Activated naive CD8-positive, alpha-beta T cell treated with anti-CD3 and anti-CD28 coated beads, Interleukin-2, amount 10 ng/mL, durations not matched to agents 7 days and 5 days (primary cell): ENCODE measurements at places on chromosomes 13 and 19. TPM values are rescaled to one million over a fixed set of nuclear protein-coding genes. Genes with fewer than 3 reads are reported as not detected.

The RPS5 gene
- total RNA-seq, result 1,039 TPM

The FUT2 gene
- total RNA-seq, result not detected

The GRIN2D gene
- total RNA-seq, result 0.17 TPM

The ELSPBP1 gene
- not detected for total RNA-seq

The TEX26 gene
- total RNA-seq, result not detected

- H3K27ac ChIP-seq, result no peak overlapping the region
- no peak for DNase-seq
- H3K36me3 ChIP-seq, result no peaks in the 10 kb centered on the region
- H3K27me3 ChIP-seq, result peaks cover 2% of the 10 kb centered on the region
- no peak overlapping the region for H3K4me3 ChIP-seq
Measured at GRCh38 chr19:43430142-43430710, 15.5 kb downstream of the TEX101 start.

DNA sequence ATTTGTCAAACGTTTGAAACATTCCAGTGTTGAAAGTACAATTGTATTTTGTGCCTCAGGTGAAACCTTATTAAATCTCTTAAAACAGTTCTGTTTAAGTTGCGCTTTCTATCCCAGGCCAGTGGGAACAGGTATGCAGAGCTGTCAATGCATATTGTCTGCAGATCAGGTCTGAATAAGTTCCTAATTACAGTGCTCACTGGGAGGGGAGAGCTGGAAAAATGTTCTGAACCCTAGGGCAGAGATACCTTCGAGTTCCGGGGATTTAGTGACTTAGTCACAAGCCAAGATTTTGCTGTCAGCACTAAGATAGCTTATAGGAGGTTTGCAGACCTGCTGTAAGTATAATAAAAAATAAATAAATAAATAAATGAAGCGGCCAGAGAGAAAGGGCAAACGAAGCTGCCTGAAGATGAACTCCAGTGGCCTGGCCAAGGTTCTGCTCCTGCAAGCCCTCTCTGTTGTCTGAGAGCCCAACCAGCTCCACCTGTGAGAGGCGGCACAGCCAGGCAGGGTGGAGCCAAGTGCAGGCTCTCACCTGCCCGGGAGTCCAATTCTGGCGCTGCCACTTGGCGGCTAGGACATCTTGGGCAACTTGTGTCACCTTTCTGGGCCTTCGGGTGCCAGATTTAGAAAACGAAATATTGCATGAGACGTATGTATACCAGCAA, 97.9 kb upstream of the SLC7A1 start:
- no peak for DNase-seq
- no peak overlapping the region for H3K4me3 ChIP-seq
- no peaks in the 10 kb centered on the region for H3K36me3 ChIP-seq
- peaks cover 13% of the 10 kb centered on the region for H3K27me3 ChIP-seq

- H3K27me3 ChIP-seq, result no peaks in the 10 kb centered on the region
- H3K4me3 ChIP-seq, result peak within 1 kb of the TSS; percentile 94
- H3K4me1 ChIP-seq, result peaks cover 5% of the 10 kb centered on the region
- H3K27ac ChIP-seq, result peak within 1 kb of the TSS; percentile 100
- peak; percentile 96 for DNase-seq
Measured at GRCh38 chr19:5790559-5791520, at the start of gene DUS3L. TSS of gene DUS3L (minus strand) at chr19:5791163. CDS start at chr19:5791141, 22 bp downstream.

GRCh38 chr13:99015606-99016490, 38.0 kb upstream of the DOCK9 start:
- no peaks in the 10 kb centered on the region for H3K27me3 ChIP-seq
- H3K27ac ChIP-seq, result no peak overlapping the region
- peaks cover 21% of the 10 kb centered on the region for H3K36me3 ChIP-seq
- H3K4me3 ChIP-seq, result no peak overlapping the region
- no peak for DNase-seq
- peaks cover 29% of the 10 kb centered on the region for H3K4me1 ChIP-seq
